ENCODE measurements at places on chromosomes 11 and 22.

GRCh38 chr11:124746621-124747243 is 5.3 kb downstream of the VSIG2 start:
- peak; percentile 89 for DNase-seq

- no peak for DNase-seq
These were observed 6.0 kb upstream of the PNPLA5 start for GRCh38 chr22:43897751-43898261.

DNA sequence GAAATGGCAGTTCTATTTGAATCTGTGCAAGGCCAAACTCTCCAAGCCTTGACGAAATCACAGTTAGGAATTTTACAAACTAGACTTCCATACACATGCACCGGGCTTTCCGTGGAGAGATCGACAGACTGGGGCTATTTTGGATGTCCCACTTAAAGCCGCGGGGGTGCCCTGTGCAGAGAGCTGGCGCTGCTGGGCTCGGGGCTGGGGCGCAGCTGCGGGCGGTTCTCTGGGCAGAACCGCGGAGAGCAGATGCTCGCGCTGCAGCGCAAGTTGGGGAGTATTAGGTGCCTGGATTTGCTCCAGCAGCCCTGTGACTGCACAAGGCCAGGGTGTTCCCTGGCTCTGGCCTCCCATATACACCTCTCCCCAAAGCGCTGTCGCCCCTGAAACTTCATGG is 67.2 kb downstream of the SPATA19 start:
- DNase-seq: no peak

GRCh38 chr11:32429477-32429876 is 5.9 kb downstream of the WT1 start:
- DNase-seq: no peak

DNA sequence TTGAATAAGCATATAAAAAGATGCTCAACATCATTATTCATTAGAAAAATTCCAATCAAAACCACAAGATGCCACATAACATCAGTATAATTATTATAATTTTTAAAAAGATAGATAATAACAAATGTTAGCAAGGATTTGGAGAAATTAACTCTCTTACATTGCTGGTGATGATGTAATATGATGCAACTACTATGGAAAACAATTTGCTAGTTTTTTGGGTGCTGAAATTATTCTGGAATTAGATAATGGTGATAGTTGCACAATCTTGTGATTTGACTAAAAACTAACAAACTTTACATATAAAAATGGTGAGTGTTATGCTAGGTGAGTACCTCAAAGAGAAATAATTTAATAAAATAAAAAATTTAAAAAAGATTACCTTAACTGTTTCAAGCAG is 412.2 kb downstream of the LRRC4C start:
- DNase-seq: no peak

GRCh38 chr11:126925321-126926093 is 75.1 kb downstream of the KIRREL3 start:
- no peak for DNase-seq

- DNase-seq: peak; percentile 23
These were observed 153.4 kb downstream of the CACNA1I start for GRCh38 chr22:39723899-39724351.

DNA sequence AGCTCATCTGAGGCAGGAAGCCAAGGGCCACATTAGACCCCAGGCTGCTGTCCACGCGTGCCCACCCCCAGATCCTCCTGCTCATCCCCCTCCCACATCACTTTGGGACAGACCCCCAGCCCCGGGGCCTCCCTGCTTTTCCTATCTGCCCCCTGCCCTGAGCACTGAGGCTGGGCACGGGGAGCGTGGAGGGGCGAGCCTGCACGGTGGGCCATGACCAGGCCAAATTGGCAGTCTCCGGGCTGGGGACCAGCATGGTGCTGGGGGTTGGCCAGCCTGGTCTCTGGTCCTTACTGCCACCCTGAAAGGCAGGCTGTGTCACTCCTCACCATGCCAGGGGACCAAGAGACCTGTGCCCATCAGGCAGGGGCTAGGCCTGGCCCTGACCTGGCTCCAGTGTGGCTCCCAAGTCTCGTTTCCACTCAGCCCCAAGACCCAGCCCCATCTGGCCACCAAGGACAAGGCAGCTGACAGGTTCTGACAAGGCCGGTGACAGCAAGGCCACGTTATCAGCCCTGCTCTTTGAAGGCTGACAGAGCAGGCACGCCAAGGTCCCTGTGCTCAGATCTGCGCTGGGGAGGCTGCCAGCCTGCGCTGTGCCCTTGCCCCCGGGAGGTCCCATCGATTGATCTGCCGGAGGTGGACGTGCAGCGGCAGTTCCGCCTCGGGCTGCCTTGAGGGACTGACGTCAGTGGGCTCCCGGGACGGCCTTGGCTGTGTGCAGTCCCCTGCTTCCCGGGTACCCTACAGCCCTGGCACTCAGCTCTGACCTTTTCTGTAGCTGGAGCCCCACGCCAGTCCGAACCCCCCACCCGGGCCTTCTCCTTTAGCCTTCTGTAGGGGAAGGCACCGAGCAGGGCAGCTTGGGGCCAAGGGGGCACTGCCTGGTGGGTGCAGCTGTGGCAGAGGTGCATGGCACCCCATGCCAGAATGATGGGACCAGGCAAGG is 3.6 kb downstream of the TNNI2 start:
- no peak for DNase-seq

DNA sequence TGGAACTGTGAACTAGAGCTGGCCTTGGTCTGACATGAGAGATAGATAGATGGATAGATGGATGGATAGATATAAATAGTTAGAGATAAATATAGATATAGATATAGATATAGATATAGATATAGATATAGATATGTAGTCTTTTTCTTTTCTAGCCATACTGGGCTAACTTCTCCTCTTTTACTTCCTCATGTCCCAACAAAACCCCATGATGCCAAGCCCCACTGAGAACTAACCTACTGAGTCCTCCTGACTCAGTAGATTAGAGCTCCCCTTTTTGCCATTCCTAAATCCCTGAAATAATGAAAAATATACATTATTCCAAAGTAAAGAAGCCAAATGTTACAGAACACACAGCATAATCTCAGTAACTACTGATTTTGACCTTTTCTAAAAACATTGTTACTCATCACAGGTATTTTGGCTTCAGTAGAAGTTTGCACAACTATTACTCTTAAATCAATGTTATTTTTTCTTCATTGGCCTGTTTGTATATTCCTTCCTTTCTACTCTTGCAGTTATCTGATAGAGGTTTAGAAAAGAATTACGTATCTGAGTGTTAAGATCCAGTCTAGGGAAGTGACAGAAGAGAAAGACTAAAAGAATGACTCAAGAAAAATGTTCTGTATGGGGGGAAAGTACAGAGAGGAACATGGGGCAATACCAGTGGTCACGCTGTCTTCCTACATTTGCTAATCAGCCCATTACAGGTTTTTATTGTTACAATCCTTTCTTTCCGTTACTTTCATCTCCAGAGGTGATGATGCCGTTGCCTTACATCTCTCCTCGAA is 6.0 kb upstream of the OR10D3 start:
- no peak for DNase-seq

DNA sequence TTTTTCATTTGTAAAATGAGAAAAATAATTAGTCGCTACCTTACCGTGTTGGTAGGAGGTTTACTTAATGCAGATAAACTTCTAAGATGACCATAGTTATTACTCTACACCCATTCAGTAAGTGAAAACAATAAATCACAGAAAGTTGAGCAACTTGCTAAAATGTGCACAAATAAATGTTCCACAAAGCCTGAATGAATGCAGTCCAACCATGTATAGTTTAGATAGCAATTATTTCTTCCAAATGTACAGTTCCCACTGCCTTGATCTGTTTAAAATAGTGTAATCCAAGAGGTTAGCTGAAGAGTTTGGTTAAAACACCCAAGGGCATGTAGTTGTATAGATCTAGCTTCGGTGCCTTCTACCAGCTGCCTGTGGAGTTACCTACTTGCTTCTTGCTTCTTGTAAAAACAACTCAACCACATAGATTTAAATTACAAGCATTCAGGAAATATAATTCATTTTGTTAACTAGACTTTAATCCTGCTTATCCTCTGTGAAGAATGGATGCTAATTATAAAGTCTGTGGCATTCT is 106.3 kb upstream of the CARD18 start:
- DNase-seq: no peak

- no peak for DNase-seq
These were observed 309 bp downstream of the OR8B12 start for GRCh38 chr11:124543145-124543544.

DNA sequence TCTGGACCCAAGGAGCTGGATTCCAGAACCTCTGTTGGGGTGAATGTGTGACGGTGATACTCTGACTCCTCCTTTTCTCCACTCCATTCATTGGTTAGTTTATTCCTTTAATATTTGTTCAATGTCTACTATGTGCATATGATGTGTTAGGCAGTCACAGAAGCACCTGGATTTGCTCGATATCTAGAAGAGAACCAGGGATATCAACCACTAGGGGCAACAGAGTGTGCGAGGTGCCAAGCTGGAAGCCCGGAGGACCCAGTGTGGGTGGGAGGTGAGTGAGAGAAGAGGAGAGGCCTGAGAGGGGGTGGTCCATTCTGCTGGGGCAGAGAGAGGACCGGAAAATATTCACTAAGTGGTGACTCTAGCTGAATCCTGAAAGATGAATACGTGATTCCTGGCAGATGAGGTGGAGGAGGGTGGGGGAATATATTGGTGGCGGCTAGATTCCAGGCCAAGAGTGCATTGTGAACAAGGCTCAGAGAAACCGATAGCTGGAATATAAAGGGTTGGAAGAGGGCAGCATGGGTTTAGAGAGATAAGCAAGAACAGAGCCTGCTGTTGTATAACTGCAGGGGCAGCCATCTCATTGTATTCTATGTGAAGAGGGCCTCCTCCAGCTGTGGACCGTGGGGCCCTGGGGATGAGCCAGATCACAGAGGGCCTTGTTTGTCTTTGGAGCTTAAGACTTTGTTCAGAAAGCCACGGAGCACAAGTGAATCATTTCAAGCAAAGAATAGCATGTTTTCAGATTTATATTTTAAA is 6.9 kb upstream of the TIMP3 start:
- DNase-seq: no peak

DNA sequence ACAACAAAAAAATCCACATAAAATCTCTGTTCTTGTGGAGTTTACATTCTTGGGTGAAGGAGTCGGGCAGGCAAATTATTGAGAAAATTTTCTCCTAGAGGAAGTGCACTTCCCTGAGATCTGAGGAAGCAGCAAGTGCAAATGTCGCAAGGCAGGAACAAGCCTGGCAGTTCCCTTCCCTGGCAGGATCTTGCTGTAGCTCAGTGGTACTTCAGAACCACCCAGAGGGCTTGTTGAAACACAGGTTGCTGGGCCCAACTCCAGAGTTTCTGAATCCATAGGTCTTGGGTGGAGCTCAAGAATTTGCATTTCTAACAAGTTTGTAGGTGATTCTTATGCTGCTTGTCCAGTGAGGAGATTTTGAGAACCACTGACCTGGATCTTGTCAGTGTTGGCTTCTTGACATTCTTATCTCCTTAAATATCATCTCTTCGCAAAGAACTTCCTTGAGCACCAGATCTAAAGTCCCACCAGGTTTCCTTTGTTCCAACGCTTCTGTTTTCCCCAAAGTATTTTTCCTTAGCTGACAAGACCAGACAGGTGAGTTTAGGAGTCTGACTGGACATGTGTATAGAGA is 9.6 kb downstream of the QSER1 start:
- no peak for DNase-seq

GRCh38 chr22:29604076-29604360 is 585 bp downstream of the NF2 start:
- no peak for DNase-seq

- DNase-seq: no peak
These were observed 12.5 kb upstream of the MRPL16 start for GRCh38 chr11:59822989-59823566.

GRCh38 chr11:101929294-101929915 is 13.1 kb upstream of the ANGPTL5 start:
- no peak for DNase-seq

DNA sequence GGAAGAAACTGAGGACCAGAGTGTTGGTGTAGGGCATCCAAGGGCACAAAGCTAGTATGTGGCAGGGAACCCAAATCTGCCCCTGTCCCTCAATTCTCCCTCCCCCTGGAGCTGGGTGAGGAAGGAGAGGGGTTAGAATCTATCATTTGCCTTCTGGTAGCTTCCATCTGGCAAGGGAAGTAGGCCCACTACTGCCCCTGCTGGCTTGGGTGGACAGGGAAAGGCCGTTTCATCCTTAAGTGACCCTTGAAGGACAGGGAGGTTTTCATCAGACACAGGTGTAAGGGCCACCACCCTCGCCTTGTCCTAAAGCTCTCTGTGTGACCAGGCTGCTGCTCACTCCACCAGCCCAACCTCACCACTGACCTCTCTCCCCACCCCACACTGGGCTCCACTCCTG is 22.1 kb downstream of the NECTIN1 start:
- no peak for DNase-seq

GRCh38 chr11:91239359-91239758 is 985.3 kb upstream of the FAT3 start:
- no peak for DNase-seq

DNA sequence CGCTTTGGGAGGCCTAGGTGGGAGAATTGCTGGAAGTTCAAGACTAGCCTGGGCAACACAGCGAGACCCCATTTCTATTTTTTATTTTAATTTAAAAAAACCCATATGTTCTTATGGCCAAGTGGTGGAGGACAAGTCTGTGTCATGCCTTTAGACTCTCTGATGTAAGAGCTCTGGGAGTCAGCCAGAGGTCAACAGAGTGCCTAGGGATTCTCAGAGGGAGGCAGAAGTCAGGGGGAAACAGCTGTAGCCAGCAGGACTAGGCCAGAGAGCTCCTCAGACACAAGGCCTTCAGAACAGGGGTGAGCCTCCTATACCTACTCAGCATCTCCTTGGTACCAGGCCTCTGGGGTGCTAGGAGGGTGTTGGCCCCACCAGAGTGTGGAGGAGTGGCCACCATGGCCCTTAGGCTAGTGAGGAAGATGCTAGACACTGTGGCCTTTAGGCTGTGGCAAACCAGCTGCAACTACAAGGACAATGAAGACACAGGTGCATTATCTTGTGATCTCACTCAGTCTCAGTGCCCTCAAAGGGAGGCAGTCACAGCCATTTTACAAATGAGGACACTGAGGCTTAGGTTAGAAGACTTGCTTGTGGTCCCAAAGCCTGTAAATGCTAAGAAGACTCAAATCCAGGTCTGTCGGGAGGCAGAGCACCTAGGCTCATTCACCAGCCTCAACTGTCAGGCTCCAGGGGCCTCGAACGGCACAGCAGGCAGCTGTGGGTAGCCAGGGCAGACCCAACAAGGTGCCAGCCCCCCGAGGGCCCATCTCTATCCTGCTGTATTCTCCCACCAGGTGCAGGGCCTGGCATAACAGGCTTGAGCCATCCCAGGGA is 5.0 kb downstream of the ZP1 start:
- DNase-seq: no peak

DNA sequence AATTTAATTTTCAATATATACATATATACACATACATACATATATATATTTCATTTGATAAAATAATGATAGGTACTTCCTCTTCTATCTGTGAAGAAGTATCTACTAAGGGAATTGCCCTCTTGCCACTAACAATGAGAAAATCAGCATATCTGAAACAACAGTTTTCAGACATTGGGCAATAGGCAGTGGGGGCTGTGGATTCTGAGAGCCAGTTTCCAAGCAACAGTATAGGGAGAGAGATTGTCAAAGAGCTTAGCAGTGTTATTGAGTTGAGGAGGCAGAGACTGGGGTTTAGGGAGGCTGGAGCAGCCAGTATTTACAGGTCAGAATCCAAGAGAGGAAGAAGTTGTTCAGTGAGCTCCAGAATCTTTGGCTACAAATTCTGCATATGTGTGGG is 119.3 kb downstream of the ARFGAP2 start:
- DNase-seq: no peak

All from activated CD8-positive, alpha-beta memory T cell treated with anti-CD3 and anti-CD28 coated beads, Interleukin-2, amount 50 U/mL, for 48 hours (primary cell).